LNCaP clone FGC (cell line): ENCODE measurements at places on chromosomes 13 and 19.

DNA sequence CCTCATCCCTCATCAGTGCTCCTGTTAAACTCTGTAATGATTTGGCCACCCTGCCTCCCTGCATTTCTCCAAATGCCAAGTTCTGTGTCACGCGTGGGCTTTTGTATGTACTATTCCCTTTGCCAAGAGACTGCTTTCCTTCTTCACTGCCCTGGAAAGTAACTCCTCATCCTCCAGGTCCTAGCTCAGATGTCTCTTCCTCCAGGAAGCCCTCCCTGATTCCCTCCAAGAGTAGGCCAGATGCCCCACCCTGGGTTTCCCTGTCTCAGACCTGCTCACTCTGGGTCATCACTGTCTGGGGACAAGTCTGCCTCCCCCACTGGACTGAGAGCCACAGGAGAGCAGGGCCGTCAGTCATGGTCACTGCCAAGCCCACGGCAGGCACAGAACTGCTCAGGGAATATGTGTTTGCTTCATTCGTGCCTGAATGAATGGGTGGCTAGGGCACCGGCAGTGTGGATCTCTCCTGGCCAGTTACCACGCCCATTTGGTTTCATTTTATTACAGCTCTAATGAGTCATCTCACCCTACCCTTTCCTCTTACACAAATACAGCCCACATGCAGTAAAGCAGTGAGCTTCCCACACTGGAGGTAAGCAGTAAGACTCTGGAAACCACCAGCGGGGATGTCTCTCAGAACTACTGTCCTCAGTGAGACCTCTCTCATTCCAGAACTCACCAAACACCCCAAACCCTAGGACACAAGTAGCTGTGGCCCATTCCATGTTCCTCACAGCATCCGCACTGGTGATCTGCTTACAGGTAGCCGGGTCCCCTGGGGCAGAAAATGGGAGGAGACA, 12.1 kb upstream of the GPR4 start:
- DNase-seq, result no peak

GRCh38 chr19:12647490-12648071, 19.0 kb downstream of the MAN2B1 start:
- no peak for DNase-seq

DNA sequence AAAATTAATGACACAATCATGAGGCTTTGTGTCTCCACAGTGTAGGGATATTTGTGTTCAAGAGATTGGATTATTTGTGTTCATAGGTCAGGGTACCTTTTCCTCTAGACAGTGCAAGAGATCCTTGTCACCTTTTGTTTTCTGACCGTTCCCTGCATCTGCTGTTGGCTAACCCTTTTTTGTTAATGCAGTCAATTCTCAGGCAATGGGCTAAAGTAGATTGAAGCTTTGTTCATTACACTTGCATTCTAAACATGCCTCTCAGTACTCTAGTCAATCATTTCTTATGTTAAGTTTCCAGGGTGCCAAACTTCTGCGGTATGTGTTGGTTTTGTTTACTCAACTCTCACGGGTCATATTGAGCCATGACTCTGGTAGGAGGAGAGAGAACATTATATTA, 1.8 kb upstream of the MED4 start:
- DNase-seq, result no peak

GRCh38 chr13:95019886-95020285, 281.4 kb downstream of the ABCC4 start:
- no peak for DNase-seq

GRCh38 chr13:51525567-51526167, 58.6 kb upstream of the WDFY2 start:
- no peak for DNase-seq

DNA sequence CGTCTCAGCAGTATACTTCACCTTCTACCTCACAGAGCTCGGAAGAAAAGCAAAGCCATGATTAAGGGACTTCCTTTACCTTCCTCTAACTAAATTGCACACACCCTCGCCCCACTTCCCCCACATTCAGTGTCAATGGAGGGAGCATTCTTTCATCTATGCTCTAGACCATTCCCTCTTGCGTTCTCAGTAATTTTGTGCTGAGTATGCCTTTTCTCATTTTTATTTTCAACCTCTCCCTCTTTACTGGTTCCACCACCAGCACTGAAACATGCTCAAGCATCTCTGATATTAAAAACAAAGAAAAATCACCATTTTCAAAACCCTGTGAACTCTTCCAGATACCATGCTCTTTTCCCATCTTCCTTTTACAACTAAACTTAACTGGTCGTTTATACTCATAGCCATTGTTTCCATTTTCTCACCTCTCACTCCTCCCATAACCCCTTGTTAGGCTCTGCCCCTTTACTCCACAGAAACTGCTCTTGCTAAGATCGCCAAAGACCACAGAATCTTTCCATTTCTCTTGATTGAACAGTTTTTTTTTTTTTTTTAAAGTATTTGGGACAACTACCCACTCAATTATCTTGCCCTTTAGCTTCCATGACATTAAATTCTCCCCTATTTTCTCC, 32.4 kb downstream of the SERPINE3 start:
- no peak for DNase-seq

- no peak for DNase-seq
These were observed 3.3 kb upstream of the NAPA start for GRCh38 chr19:47518139-47518538.

DNA sequence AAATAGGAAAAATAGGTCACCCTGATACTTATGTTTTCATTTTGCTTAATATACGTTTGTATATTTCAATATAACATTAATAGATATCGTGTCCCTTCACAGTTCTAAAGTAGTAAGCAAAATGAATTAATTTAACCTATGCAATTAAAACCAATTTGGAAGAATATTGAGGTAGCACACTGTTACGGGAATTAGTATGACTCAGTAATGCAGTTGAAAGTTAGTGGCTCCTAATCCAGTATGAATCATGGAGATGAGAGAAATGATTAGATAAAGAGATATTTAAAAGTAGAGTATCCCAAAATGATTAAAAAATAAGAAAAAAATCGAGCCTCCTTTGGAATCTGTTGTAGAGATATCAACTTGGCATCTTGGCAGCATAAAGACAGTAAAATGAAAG, 177.0 kb upstream of the SLITRK6 start:
- DNase-seq, result no peak

GRCh38 chr19:48539503-48540096, 12.4 kb upstream of the SULT2B1 start:
- peak; percentile 88 for DNase-seq

DNA sequence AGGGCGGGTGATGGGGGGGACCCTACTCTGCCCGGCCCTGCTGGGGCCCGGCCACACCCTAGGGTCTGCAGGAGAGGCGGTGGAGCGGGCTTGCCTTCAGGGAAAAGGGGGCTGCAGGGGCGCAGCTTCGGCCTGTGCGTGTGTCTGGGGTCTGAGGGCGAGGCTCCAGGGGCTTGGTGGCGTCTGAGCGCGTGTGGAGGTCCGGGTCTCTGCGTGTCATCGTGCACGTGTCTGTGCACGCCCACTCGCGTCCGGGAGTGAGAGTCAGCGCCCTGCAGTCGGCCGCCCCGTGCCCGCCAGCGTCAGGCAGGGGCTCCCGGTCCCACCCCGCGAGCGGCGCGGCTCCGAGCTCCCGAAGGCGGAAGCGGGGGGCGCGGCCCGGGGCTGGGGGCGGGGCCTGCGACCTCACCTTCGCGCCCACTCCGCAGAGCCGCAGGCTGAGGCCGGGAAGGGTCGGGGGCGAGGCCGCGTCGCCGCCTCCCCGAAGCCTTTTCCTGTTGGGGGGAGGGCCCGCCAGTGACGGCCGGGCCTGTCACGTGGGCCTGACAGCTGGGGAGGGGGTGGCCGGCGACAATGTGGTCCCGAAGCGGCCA, at the start of gene ARHGAP45:
Gene ARHGAP45, plus strand, starts transcription at position 420 of the 593 bp plus-strand sequence. CDS start 239 bp downstream, outside the sequence.
- DNase-seq, result no peak

GRCh38 chr13:45048890-45049407, 59.6 kb downstream of the GPALPP1 start:
- DNase-seq, result no peak

- no peak for DNase-seq
These were observed 84.5 kb upstream of the ABCC4 start for GRCh38 chr13:95385798-95386197.

DNA sequence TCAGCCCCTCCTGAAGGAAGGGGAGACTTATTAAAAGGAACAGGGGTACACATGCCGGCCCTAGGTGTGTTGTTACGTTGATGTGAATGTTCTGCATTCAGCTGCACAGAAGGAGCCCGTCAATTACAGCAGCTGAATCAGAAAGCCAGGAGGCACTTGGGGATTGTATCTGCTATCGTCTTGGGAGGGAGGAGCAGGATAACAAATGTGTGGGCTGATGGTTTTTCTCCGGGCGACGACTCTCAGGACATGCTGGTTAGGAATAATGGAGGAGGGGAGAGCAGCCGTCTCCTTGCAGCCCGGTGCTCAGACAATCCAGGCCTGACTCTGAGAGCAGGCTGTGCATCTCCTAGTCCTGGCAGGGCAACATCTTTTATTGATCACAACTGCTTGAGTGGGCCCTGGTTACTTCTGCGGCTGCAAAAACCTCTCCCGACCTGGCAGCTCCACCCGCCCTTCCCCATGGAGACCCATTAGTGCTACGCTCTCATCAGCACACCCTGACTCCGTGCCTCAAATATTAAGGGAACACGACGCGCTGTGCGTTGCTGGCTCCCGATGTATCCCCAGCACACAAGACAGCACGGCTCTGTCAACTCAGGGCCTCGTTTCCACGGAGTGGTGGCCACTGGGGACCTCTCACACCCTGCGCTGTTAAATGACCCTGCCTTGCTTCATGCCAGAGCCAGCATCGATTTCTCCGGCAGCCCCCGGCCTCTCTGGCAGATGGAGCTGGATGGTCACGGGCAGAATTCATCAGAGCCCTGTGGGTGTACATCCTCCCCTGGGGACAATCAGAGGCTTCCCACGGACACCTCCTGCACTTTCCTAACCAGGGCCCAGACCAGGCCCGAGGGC, 25.3 kb downstream of the PEPD start:
- no peak for DNase-seq

DNA sequence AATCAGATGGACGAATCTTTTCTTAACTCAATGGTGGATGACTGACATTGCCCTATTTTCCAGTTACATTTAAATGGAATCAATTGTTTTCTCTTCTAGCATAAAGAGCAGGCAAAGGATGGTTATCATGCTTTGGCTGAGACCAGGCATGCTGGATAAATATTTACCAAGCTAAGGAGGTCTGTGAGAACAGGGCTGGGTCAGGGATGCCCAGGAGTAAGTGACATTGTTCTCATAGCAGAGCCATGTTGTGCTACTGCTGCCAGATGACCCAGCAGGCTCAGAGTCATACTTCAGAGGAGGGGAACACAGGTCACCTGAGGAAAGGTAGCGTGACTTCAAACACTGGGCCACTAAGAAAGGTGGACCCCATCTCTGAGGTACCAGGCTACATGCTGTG, 116.0 kb upstream of the RNF113B start:
- DNase-seq, result peak; percentile 58

- DNase-seq, result no peak
These were observed 14.8 kb upstream of the AKAP8L start for GRCh38 chr19:15433519-15434069.

DNA sequence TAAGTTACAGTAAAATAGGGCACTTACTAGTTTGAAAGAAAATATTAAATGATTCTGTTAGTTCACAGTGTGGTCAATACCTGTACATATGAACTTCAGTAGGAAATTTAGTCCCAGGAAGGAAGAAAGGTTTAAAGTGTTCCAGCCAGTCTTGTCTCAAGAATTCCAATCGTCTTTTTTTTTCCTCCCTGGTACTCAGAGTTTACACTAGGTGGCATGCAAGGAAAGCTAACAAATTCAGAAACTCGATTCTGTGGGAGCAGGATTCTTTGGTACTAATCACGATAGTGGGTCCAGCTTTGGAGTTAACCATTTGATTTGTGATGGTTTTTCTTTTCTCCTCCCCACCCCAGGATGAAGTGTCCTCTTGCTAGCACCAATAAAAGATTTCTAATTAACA, 43.6 kb downstream of the POLR1D start:
- no peak for DNase-seq

GRCh38 chr13:46682015-46682414, 114.9 kb downstream of the ESD start:
- no peak for DNase-seq

- no peak for DNase-seq
These were observed 88.9 kb downstream of the KDM4B start for GRCh38 chr19:5057860-5058259.

GRCh38 chr19:11361771-11362731, 6.8 kb downstream of the PLPPR2 start:
- no peak for DNase-seq

GRCh38 chr19:45825917-45826893, 11.1 kb upstream of the RSPH6A start:
- no peak for DNase-seq

GRCh38 chr13:24718192-24718965, 38.2 kb downstream of the ATP12A start:
- no peak for DNase-seq

DNA sequence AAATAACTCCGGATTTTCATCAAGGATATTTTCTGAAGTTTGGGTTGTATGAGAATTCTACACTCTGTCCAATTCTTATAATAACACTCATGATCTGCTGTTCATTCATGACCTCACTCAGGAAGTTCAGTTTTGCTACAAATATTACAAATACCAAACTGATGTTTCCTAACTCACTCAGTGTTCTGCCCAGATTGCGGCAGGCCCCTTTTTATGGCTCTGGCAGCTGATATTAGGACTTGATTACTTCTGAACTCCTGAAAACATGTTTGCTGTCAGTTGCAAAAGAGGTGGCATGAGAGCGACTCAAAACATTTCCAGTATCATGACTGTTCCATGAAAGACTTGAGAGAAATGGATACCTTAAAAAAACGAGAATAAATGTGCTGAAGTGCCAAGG, 188.0 kb downstream of the RGCC start:
- no peak for DNase-seq

GRCh38 chr13:110802260-110802659, 88.8 kb downstream of the ING1 start:
- DNase-seq, result no peak

GRCh38 chr19:38210458-38210987, 13.5 kb downstream of the DPF1 start:
- no peak for DNase-seq

GRCh38 chr19:15631817-15632216, 8.9 kb upstream of the CYP4F3 start:
- DNase-seq, result no peak

- DNase-seq, result no peak
These were observed at the start of gene GNG8 for GRCh38 chr19:46635920-46636761. Gene GNG8 (minus strand): TSS chr19:46636202. CDS start chr19:46634682, 1,520 bp downstream.

DNA sequence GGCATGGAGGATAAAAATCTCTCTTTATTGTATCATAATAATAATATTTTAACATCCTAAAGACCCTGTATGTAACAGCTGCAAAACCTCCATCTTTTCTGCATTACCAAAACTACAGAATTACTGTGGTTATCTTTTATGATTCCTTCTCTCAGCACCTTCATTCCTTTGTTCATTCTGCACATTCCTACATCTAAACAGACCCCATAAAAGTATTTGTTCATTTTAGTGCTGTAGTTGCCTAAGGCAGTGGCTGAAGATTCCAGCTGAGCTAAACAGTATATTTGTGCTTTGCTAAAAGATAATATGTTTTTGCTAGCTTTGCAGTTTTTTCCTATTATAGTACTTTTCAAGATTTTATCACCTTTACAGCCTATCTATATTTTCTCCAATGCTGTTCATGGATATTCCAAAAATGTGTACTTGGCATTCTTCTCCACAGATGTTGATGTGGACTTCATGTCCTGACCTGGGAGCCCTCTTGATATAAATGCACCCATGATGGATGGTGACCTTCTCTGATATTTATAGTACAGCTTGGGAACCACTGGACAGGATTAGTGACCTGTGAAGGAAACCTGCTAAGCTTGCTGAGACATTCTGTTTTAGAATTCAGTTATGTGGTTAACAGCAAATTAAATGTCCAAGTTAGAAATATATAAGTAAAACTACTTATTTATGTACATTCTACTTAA, 2832.9 kb upstream of the PCDH20 start:
- DNase-seq, result no peak
